ENCODE measurements at places on chromosomes 3 and 15. TPM values are rescaled to one million over a fixed set of nuclear protein-coding genes. Genes with fewer than 3 reads are reported as not detected.

GRCh38 chr3:175224051-175224450 lies 364.9 kb downstream of the NAALADL2 start:
- DNase-seq = no peak

C3orf22 gene
- total RNA-seq = not detected

DNA sequence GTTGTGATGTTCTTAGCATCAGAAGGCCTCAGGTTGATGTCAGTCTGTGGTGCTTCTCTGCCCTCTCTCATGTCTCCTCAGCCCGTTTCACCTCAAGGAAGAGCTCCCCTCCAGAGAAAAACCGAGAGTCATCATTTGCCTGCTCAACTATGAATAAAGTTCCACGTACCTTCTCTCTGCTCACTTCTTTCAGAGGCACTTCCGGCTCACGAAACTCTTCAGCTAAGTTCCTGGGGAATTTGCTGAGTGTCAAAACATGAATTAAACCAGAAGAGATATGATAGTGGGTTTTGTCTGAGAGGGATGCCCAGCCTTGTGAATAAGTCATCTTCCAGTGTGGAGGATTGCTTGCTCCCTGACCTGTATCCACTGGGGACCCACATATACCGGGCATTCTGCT lies 37.7 kb downstream of the CCR4 start:
- no peak for DNase-seq

LARP6 gene
- total RNA-seq = not detected

SEMA3G gene
- 0.21 TPM for total RNA-seq

DNA sequence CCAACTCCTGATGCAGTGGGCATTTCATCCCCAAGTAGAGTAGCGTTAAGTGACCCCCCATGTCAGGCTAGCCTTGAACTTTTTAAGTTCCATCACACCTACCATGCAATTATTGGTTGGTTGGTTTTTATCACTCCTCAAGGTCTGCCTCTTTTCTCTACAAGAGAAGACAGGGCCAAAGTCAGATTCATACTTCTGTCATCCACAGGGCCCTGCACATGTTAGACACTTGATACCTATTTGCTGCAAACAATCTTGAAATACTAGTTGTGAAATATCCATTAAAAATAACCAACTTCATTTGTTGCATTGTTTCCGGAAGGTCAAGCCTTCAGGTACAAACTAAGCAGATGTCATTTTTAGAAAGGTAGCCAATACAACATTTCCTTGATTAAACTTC lies 1.2 kb downstream of the CMSS1 start:
- DNase-seq = no peak

GRCh38 chr3:13879102-13879945 lies 547 bp downstream of the WNT7A start:
- no peak for DNase-seq

All from activated CD8-positive, alpha-beta T cell treated with anti-CD3 and anti-CD28 coated beads, Interleukin-2, amount 10 ng/mL, durations not matched to agents 7 days and 5 days (primary cell).